ENCODE measurements at places on chromosomes 5 and 9. TPM values are rescaled to one million over a fixed set of nuclear protein-coding genes. Genes with fewer than 3 reads are reported as not detected.
A peak's percentile ranks its signal among the peaks of the same experiment; 100 is the strongest.

- peak overlapping the region; percentile 61 for H3K4me3 ChIP-seq
- no peaks in the 10 kb centered on the region for H3K27me3 ChIP-seq
- DNase-seq: no peak
- H3K36me3 ChIP-seq: no peaks in the 10 kb centered on the region
Observed at GRCh38 chr9:99368341-99369326, 146.6 kb downstream of the SEC61B start.

GRCh38 chr9:82418334-82418733 lies 429.8 kb downstream of the SPATA31D1 start:
- no peaks in the 10 kb centered on the region for H3K27me3 ChIP-seq
- no peak overlapping the region for H3K27ac ChIP-seq
- H3K4me1 ChIP-seq: no peaks in the 10 kb centered on the region
- H3K36me3 ChIP-seq: no peaks in the 10 kb centered on the region
- DNase-seq: no peak

GRCh38 chr5:154608531-154609011 lies 130.5 kb upstream of the HAND1 start:
- no peaks in the 10 kb centered on the region for H3K36me3 ChIP-seq
- no peak overlapping the region for H3K27ac ChIP-seq
- no peak for DNase-seq
- H3K4me1 ChIP-seq: peaks cover 10% of the 10 kb centered on the region
- H3K27me3 ChIP-seq: no peaks in the 10 kb centered on the region
- no peak overlapping the region for H3K4me3 ChIP-seq

GRCh38 chr9:127950513-127951289 lies 13.0 kb upstream of the DPM2 start:
- peak; percentile 94 for DNase-seq
- H3K27me3 ChIP-seq: no peaks in the 10 kb centered on the region
- H3K27ac ChIP-seq: peak overlapping the region; percentile 92
- H3K4me3 ChIP-seq: no peak overlapping the region
- no peaks in the 10 kb centered on the region for H3K36me3 ChIP-seq

- DNase-seq: no peak
- H3K36me3 ChIP-seq: no peaks in the 10 kb centered on the region
- H3K27me3 ChIP-seq: no peaks in the 10 kb centered on the region
- H3K27ac ChIP-seq: no peak overlapping the region
- H3K4me1 ChIP-seq: no peaks in the 10 kb centered on the region
- no peak overlapping the region for H3K4me3 ChIP-seq
Observed at GRCh38 chr9:135677641-135678168, 14.6 kb downstream of the LCN9 start.

GRCh38 chr5:81537905-81538547 lies 144.1 kb upstream of the ACOT12 start:
- no peaks in the 10 kb centered on the region for H3K4me1 ChIP-seq
- H3K36me3 ChIP-seq: no peaks in the 10 kb centered on the region
- H3K27ac ChIP-seq: no peak overlapping the region
- no peaks in the 10 kb centered on the region for H3K27me3 ChIP-seq

- no peaks in the 10 kb centered on the region for H3K4me1 ChIP-seq
- H3K27ac ChIP-seq: peak within 1 kb of the TSS; percentile 26
- DNase-seq: peak; percentile 89
- peak within 1 kb of the TSS; percentile 65 for H3K4me3 ChIP-seq
- H3K27me3 ChIP-seq: no peaks in the 10 kb centered on the region
Observed at GRCh38 chr9:34522971-34523797, at the start of gene ENHO. ENHO (minus strand) TSS chr9:34522990; CDS start chr9:34521695, 1,295 bp downstream.

DNA sequence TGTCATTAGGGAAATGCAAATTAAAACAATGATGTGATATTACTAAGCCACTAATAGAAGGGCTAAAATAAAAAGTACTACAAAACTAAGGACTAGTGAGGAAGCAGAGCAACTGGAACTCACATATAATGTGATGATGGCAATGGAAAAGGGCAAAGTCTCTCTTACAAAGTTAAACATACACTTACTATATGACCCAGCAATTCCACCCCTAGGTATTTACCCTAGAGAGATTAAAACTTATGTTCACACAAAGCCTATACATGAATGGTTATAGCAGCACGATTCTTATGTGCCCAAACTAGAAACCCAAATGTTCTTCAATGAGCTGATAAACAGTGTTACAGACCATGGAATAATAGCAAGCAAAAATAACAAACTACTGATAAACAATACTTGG lies 643.7 kb downstream of the TLE1 start:
- DNase-seq: no peak
- no peak overlapping the region for H3K27ac ChIP-seq
- no peaks in the 10 kb centered on the region for H3K36me3 ChIP-seq
- no peaks in the 10 kb centered on the region for H3K27me3 ChIP-seq
- H3K4me3 ChIP-seq: no peak overlapping the region

DNA sequence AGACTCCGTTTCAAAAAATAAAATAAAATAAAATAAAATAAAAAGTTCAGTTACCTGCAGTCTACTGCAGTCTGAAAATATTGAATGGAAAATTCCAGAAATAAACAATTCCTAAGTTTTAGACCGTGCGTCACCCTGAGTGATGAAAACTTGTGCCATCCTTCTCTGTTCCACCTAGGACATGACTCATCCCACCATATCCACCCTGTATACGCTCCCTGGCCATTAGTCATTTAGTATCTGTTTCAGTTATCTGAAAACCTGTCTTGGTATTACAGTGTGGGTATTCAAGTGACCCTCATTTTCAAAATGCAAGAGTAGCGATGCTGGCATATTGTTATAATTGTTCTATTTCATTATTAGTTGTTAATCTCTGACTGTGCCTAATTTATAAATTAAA lies 51.8 kb upstream of the TEX48 start:
- H3K27ac ChIP-seq: no peak overlapping the region
- H3K36me3 ChIP-seq: no peaks in the 10 kb centered on the region
- DNase-seq: no peak
- H3K27me3 ChIP-seq: no peaks in the 10 kb centered on the region
- no peak overlapping the region for H3K4me3 ChIP-seq

GRCh38 chr5:51302343-51302742 lies 80.9 kb upstream of the ISL1 start:
- H3K27ac ChIP-seq: no peak overlapping the region
- H3K36me3 ChIP-seq: no peaks in the 10 kb centered on the region
- DNase-seq: no peak
- no peaks in the 10 kb centered on the region for H3K27me3 ChIP-seq
- H3K4me3 ChIP-seq: no peak overlapping the region

DNA sequence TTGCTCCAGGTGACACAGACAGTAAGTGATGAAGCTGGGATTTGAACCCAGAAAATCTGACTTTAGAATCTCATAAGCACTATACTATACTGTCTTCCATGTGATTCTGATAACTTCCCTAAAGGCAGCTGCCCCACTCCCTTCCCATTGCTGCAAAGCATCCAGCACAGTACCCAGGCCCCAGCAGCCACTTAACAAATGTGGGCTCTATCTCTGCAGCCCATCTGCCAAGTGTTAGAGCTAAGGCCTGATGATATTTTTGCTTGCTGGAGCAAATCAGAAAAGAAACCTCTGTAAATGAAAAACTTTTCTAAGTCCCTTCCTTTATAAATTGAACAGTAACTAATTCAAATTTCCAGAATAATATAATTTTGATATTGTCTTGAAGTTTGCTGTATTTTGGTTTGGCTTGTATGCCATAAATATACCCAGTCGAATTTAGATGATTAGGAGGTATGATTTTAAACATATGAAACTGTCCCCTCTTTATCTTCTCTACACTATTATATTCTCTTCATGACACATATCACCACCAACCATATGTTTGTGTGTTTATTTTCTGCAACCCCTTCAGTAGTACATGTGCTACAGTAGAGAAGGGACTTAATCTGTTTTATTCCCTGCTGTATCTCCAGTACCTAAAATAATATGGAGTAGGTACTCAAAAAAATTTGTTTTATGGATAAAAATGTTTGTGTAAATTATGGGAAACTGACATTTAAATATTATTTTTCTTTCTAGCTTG lies 63.8 kb downstream of the SMIM15 start:
- H3K4me3 ChIP-seq: no peak overlapping the region
- no peak for DNase-seq
- H3K27me3 ChIP-seq: no peaks in the 10 kb centered on the region
- H3K4me1 ChIP-seq: no peaks in the 10 kb centered on the region
- H3K27ac ChIP-seq: no peak overlapping the region

DNA sequence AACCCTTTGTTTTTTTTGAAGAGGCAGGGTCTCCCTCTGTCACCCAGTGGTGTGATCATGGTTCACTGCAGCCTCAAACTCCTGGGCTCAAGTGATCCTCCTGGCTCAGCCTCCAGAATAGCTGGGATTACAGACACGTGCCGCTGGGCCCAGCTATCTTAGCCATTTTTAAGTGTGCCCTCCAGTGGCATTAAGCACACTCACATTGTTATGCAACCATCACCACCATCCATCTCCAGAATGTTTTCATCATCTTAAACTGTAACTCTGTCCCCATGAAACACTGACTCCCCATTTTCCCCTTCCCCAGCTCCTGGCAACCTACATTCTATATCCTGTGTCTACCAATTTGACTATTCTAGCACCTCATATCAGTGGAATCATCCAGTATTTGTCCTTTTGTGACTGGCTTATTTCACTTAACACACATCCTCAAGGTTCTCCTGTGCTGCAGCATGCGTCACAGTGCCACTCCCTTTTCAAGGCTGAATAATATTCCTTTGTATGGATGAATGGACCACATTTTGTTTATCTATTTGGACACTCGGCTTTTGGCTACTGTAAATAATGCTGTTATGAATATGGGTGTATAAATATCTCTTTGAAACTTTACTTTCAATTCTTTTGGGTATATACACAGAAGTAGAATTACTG lies 12.5 kb upstream of the RAPGEF1 start:
- H3K27me3 ChIP-seq: no peaks in the 10 kb centered on the region
- no peak for DNase-seq
- no peaks in the 10 kb centered on the region for H3K36me3 ChIP-seq
- H3K4me1 ChIP-seq: no peaks in the 10 kb centered on the region
- no peak overlapping the region for H3K27ac ChIP-seq
- H3K4me3 ChIP-seq: no peak overlapping the region

GRCh38 chr9:81729135-81729534 lies 39.8 kb upstream of the TLE1 start:
- no peak for DNase-seq
- H3K27me3 ChIP-seq: no peaks in the 10 kb centered on the region
- H3K4me1 ChIP-seq: no peaks in the 10 kb centered on the region
- H3K27ac ChIP-seq: no peak overlapping the region
- no peak overlapping the region for H3K4me3 ChIP-seq

- H3K4me3 ChIP-seq: no peak overlapping the region
- H3K36me3 ChIP-seq: no peaks in the 10 kb centered on the region
- no peak for DNase-seq
- no peak overlapping the region for H3K27ac ChIP-seq
- no peaks in the 10 kb centered on the region for H3K27me3 ChIP-seq
- H3K4me1 ChIP-seq: no peaks in the 10 kb centered on the region
Observed at GRCh38 chr5:77259476-77259875, 49.0 kb downstream of the PDE8B start.

DNA sequence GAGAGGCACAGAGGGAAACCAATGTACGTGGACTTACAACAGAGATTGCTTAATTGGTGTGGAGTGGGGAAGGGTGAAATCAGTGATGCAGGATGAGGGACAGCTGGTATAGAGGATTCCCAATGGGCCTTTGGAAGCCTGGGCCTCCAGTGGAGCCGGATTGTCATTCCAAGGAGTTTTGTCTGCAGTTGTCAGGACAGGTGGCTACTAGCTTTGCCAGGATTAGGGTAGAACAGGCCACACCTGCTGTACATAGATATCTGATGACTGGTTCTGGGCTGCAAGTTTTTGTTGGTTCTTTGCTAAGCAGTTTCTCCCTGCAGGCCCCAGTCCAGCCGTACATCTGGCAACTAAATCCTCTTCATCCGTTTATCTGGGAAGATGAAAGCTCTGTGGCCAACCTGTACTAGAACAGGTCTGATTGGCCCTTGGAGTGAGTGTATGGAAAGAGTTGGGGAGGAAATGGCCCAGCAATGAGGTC lies 4.2 kb downstream of the SKP2 start:
- no peak overlapping the region for H3K27ac ChIP-seq
- H3K27me3 ChIP-seq: no peaks in the 10 kb centered on the region
- no peak for DNase-seq
- H3K36me3 ChIP-seq: no peaks in the 10 kb centered on the region
- H3K4me3 ChIP-seq: no peak overlapping the region

- no peak overlapping the region for H3K27ac ChIP-seq
- no peaks in the 10 kb centered on the region for H3K36me3 ChIP-seq
- H3K4me1 ChIP-seq: no peaks in the 10 kb centered on the region
Observed at GRCh38 chr5:88823201-88823600, 59.8 kb downstream of the MEF2C start.

GRCh38 chr5:80755626-80756025 lies 100.8 kb upstream of the DHFR start:
- no peak overlapping the region for H3K4me3 ChIP-seq
- H3K27me3 ChIP-seq: no peaks in the 10 kb centered on the region
- DNase-seq: no peak
- no peaks in the 10 kb centered on the region for H3K4me1 ChIP-seq

DNA sequence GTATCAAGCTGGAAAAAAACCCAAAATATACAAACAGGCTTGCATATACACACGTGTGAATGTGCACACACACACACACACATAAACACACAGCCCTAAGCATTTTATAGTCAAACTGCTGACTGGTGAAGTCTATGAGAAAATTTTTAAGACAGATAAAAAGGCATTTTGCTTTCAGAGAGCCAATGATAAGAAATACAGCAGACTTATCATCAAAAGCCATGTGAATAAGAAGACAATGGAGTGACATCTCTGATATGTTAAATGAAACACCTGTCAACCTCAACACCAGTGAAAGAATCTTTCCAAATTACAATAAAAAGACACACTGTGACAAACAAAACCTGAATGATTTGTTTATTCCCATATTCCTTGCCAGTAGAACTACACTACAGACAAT lies 233.3 kb downstream of the CDH9 start:
- H3K36me3 ChIP-seq: no peaks in the 10 kb centered on the region
- H3K4me3 ChIP-seq: no peak overlapping the region
- no peaks in the 10 kb centered on the region for H3K27me3 ChIP-seq

GRCh38 chr5:3424946-3425345 lies 170.7 kb upstream of the IRX1 start:
- no peaks in the 10 kb centered on the region for H3K36me3 ChIP-seq
- no peaks in the 10 kb centered on the region for H3K4me1 ChIP-seq
- H3K27me3 ChIP-seq: no peaks in the 10 kb centered on the region
- no peak overlapping the region for H3K4me3 ChIP-seq
- DNase-seq: no peak

DNA sequence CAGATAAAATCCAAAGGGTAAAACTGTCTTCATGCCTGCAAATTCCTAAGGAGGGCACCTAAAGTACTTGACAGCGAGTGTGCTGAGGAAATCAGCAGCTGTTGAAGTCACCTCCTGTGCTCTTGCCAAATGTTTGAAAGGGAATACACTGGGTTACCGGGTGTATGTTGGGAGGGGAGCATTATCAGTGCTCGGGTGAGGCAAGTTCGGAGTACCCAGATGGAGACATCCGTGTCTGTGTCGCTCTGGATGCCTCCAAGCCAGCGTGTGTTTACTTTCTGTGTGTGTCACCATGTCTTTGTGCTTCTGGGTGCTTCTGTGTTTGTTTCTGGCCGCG lies 727 bp upstream of the ADRB2 start:
- H3K27ac ChIP-seq: peak overlapping the region; percentile 90
- peak overlapping the region; percentile 56 for H3K4me3 ChIP-seq
- no peaks in the 10 kb centered on the region for H3K4me1 ChIP-seq
- peak; percentile 66 for DNase-seq

Gene HAVCR2
- total RNA-seq: 10.8 TPM

Gene LHX3
- total RNA-seq: not detected

Gene DPYSL3
- total RNA-seq: 34.4 TPM

Gene FRRS1L
- total RNA-seq: 2.0 TPM

Gene GRXCR2
- total RNA-seq: 0.29 TPM

Gene HMMR
- 0.15 TPM for total RNA-seq

Gene PCDHB3
- 6.2 TPM for total RNA-seq

Gene IL9
- total RNA-seq: not detected

Gene TMEM174
- not detected for total RNA-seq

Gene PCDHGA12
- total RNA-seq: 11.1 TPM

Gene RANBP3L
- 2.3 TPM for total RNA-seq

Gene LECT2
- total RNA-seq: not detected

Gene PCDHA12
- 0.48 TPM for total RNA-seq
